ENCODE measurements at places on chromosomes 5 and 9. TPM values are rescaled to one million over a fixed set of nuclear protein-coding genes. Genes with fewer than 3 reads are reported as not detected.

The NAIF1 gene
- 6.9 TPM for total RNA-seq

The TAS2R1 gene
- not detected for total RNA-seq

The OR13F1 gene
- not detected for total RNA-seq

The NFIB gene
- total RNA-seq = 6.8 TPM

The ADRB2 gene
- total RNA-seq = 1.6 TPM

The DMRT3 gene
- total RNA-seq = not detected

The RGS14 gene
- total RNA-seq = 5.6 TPM

The NXNL2 gene
- total RNA-seq = 0.99 TPM

The ENTPD2 gene
- total RNA-seq = 3.3 TPM

The SPATA31D4 gene
- total RNA-seq = not detected

The PCDHB9 gene
- total RNA-seq = not detected

The CAST gene
- total RNA-seq = 170 TPM

The TMEM171 gene
- total RNA-seq = 6.6 TPM

The ZNF782 gene
- 2.5 TPM for total RNA-seq

The C9orf153 gene
- total RNA-seq = 0.21 TPM

The GPR151 gene
- not detected for total RNA-seq

The COL15A1 gene
- 0.63 TPM for total RNA-seq

The TDRD7 gene
- 12.6 TPM for total RNA-seq

The TXNDC8 gene
- total RNA-seq = not detected

The GRXCR2 gene
- total RNA-seq = not detected

The GFI1B gene
- total RNA-seq = 0.10 TPM

The CCNO gene
- total RNA-seq = 4.3 TPM

The PRSS3 gene
- total RNA-seq = 9.9 TPM

The DOCK8 gene
- total RNA-seq = 0.31 TPM

The ITGA1 gene
- 1.6 TPM for total RNA-seq

The CCDC152 gene
- total RNA-seq = not detected

The ECM2 gene
- total RNA-seq = 0.17 TPM

The C5orf52 gene
- total RNA-seq = not detected

The MCTP1 gene
- total RNA-seq = 11.5 TPM

The FIBCD1 gene
- 12.1 TPM for total RNA-seq

The COQ4 gene
- total RNA-seq = 60.9 TPM

The HMCN2 gene
- total RNA-seq = not detected

The NR2F1 gene
- total RNA-seq = 4.3 TPM

The SCGB3A2 gene
- not detected for total RNA-seq

The SLC36A2 gene
- total RNA-seq = not detected

The IL13 gene
- total RNA-seq = not detected

The IFNB1 gene
- total RNA-seq = not detected

The RNF130 gene
- total RNA-seq = 42.7 TPM

The ZNG1E gene
- 69.0 TPM for total RNA-seq

The EDIL3 gene
- 0.14 TPM for total RNA-seq

The PCDHGA5 gene
- 0.13 TPM for total RNA-seq

The ORM2 gene
- total RNA-seq = not detected

The SLC9A3 gene
- 2.2 TPM for total RNA-seq

The LHX6 gene
- total RNA-seq = 2.4 TPM

All from A549 treated with Hydrocortisone at 1 μM for 4 hours (cell line).